ENCODE measurements at places on chromosomes 1 and 21. TPM values are rescaled to one million over a fixed set of nuclear protein-coding genes. Genes with fewer than 3 reads are reported as not detected.
A peak's percentile ranks its signal among the peaks of the same experiment; 100 is the strongest.

GRCh38 chr1:17119076-17119772 is at the start of gene PADI2:
Gene PADI2 (minus strand): TSS chr1:17119451. CDS start chr1:17119371, 80 bp downstream.
- DNase-seq = peak; percentile 10

DNA sequence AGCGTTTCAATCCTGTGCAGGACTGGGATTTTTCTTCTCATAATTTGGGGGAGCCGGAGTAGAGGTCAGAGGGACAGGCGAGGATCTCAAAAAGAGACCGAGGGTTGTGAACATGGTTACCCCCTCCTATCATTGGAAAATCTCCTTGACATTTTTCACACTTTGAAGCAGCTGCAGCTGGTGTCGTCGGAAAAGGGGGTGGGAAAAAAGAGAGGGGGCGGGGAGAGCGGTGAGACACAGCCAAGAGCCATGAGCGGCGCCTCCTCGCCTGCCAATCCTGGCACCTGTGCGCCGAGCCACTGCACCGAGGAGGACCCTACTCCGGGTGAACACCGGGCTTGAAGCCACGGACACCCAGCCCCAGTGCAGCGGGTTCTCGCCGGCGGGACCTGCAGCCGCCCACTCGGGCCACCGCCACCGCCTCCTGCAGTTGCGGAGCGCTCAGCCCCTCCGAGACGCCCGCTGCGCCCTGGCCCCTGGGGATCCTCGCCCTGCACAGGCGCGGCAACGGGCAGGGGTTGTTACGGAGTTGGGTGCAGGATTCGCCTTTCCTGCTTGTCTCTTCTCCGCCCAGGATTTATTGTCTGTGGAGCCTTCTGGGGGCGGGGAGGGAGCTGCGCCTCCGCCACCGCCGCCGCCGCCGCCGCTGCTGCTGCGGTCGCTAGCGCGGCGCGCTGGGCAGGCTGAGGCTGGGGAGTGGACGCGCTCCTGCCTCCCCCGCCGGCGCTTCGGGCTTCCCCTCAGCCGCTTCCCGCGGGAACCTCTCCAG is at the start of gene LRRC7:
LRRC7 (plus strand) TSS at position 271 of the 769 bp plus-strand sequence. CDS start 718 bp downstream, outside the sequence.
- DNase-seq = peak; percentile 36

The FOXD3 gene
- total RNA-seq = not detected

- no peak for DNase-seq
Observed at GRCh38 chr1:230878591-230878990, 10.3 kb upstream of the C1orf198 start.

DNA sequence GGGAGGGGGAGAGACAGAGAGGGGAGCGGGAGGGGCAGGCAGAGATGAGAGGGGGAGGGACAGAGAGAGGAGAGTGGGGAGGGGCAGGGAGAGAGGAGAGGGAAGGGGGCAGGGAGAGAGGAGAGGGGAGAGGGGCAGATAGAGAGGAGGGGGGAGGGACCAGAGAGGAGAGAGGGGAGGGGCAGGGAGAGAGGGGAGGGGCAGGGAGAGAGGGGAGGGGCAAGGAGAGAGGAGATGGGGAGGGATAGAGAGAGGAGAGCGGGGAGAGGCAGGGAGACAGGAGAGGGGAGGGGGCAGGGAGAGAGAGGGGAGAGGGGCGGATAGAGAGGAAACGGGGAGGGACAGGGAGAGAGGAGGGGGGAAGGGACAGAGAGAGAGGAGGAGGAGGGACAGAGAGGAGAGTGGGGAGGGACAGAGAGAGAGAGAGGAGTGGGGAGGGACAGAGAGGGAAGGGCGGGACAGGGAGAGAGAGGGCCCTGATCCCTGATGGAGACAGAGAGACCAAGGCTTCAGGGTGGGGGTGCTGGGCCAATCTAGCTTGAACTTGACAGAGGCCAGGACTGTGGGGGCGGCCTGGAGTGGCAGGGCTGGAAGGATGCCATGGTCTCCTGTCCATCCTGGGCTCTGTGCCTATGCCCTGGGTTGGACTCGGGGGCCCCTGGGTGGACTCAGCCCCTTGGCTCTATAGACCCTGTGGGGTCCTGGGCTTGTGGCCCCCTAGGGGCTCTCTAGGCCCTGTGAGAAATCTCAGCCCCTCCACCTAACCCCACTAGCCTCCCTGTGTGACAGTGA is 43.6 kb downstream of the DMRTB1 start:
- DNase-seq = no peak
